GM12878 (cell line): ENCODE measurements at places on chromosomes 7 and 10.

- H3K36me3 ChIP-seq = peaks cover 5% of the 10 kb centered on the region; the same call in 1 of the 2 replicates
- no peak overlapping the region for H3K27ac ChIP-seq
- H3K27me3 ChIP-seq = no peaks in the 10 kb centered on the region
- H3K4me1 ChIP-seq = peaks cover 32% of the 10 kb centered on the region
These were observed 5.8 kb downstream of the ITPRIP start for GRCh38 chr10:104332243-104333031.

GRCh38 chr10:88069338-88069737, 205.9 kb downstream of the PTEN start:
- peak overlapping the region; percentile 23; the same call in 1 of the 2 replicates for H3K4me3 ChIP-seq
- no peaks in the 10 kb centered on the region for H3K27me3 ChIP-seq
- H3K4me1 ChIP-seq = peaks cover 78% of the 10 kb centered on the region
- no peak for DNase-seq
- peak overlapping the region; percentile 73 for H3K27ac ChIP-seq

DNA sequence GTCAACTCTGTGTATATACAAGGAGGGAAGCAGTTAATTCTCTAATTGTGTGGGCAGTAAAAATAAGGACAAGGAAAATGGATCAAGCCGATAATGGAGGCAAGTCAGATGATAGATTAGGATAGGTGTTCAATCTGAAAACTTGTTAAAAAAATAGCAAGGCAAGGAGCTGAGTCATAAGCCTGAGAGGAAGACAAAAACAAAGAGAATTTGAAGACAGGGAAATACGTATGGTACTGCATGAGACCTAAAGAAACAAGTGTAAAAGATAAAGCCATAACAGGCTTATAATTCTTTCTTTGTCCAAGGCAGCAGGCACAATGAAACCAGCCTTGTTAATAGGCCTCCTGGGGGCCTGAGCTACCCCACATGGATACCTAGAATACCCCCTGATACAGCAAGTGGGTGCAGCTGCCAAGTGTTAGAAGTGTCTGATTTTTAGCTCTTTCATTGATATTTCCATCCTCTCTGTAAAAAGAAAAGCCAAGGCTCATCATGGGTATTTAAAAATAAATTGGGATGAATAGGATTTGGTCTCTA, 1570.6 kb upstream of the LRRTM3 start:
- H3K4me3 ChIP-seq = no peak overlapping the region
- H3K36me3 ChIP-seq = no peaks in the 10 kb centered on the region
- DNase-seq = no peak
- H3K4me1 ChIP-seq = no peaks in the 10 kb centered on the region
- H3K27me3 ChIP-seq = no peaks in the 10 kb centered on the region
- H3K27ac ChIP-seq = no peak overlapping the region

- H3K4me3 ChIP-seq = peak overlapping the region; percentile 78
- no peaks in the 10 kb centered on the region for H3K27me3 ChIP-seq
- peak overlapping the region; percentile 92 for H3K27ac ChIP-seq
These were observed 1.3 kb downstream of the CASP2 start for GRCh38 chr7:143289421-143289820.
